ENCODE measurements at places on chromosomes 4 and X.

- H3K4me1 ChIP-seq: no peaks in the 10 kb centered on the region
- no peak overlapping the region for H3K27ac ChIP-seq
- DNase-seq: no peak
- H3K4me3 ChIP-seq: no peak overlapping the region
These were observed 1496.1 kb upstream of the IGFBP7 start for GRCh38 chr4:58606303-58606702.

GRCh38 chrX:17192106-17192505 lies 182.9 kb upstream of the NHS start:
- H3K4me1 ChIP-seq: no peaks in the 10 kb centered on the region
- H3K4me3 ChIP-seq: no peak overlapping the region
- no peak overlapping the region for H3K27ac ChIP-seq
- H3K27me3 ChIP-seq: no peaks in the 10 kb centered on the region
- no peaks in the 10 kb centered on the region for H3K36me3 ChIP-seq
- DNase-seq: no peak

- no peaks in the 10 kb centered on the region for H3K36me3 ChIP-seq
- no peaks in the 10 kb centered on the region for H3K27me3 ChIP-seq
- H3K4me1 ChIP-seq: no peaks in the 10 kb centered on the region
- H3K27ac ChIP-seq: no peak overlapping the region
These were observed 417.1 kb upstream of the MAGEB16 start for GRCh38 chrX:35380808-35381700.

DNA sequence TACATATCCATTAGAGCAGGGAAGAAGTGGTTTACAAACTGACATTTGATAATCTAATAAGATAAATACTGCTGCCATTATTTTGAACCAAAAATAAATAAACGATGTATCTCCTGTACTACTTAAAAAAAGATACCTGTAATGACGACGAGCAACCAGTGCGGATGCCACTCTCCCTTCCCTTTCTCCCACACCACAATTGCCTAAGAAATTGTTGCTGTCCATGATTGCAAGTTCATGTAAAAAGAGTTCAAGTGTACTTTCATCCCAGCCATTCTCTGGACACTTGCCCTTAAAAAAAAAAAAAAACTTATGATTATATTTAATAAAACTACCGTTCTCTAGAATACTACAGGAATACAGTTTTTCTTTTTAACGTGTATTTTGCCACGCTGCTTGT lies 1.4 kb downstream of the SEPSECS start:
- H3K27me3 ChIP-seq: no peaks in the 10 kb centered on the region
- no peaks in the 10 kb centered on the region for H3K36me3 ChIP-seq
- H3K4me3 ChIP-seq: peak overlapping the region; percentile 91
- H3K4me1 ChIP-seq: peaks cover 20% of the 10 kb centered on the region
- DNase-seq: no peak
- no peak overlapping the region for H3K27ac ChIP-seq

- H3K27me3 ChIP-seq: no peaks in the 10 kb centered on the region
- no peak overlapping the region for H3K27ac ChIP-seq
- DNase-seq: no peak
- no peaks in the 10 kb centered on the region for H3K36me3 ChIP-seq
- no peak overlapping the region for H3K4me3 ChIP-seq
These were observed 914.0 kb upstream of the PRKX start for GRCh38 chrX:4627414-4627813.
